NCI-H2227 treated with DMSO at 0.1 percent for 48 hours (cell line): ENCODE measurements at places on chromosomes 7 and 10.
A peak's percentile ranks its signal among the peaks of the same experiment; 100 is the strongest.

DNA sequence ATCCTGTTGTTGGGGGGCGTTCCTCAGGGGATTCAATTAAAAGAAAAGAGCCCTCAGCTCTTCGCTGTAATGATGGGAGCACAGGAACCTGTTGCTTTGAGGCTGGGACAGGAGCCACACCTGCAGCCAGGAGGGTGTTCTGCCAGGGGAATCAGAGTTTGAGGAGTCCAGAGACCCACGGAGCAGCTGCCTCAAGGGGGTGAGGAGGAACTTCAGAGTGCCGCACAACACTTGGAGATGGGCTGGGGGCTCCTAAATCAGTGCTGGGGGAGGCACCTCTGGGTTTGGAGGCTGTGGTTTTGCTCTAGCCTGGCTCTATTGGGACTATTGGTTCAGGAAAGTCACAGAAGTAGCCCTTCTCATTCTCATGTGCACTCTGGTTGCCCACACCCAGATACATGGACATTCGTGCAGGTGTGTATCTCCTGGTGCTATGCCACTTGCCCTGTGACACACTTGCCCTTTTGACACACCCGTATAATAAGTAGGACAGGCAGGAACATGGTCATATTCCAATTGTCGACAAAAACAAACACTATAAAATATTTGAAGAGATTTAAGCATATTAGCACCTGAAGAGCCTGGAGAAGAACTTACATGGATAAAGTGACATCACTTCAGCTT, 98.1 kb downstream of the PTPN20 start:
- no peak for DNase-seq

DNA sequence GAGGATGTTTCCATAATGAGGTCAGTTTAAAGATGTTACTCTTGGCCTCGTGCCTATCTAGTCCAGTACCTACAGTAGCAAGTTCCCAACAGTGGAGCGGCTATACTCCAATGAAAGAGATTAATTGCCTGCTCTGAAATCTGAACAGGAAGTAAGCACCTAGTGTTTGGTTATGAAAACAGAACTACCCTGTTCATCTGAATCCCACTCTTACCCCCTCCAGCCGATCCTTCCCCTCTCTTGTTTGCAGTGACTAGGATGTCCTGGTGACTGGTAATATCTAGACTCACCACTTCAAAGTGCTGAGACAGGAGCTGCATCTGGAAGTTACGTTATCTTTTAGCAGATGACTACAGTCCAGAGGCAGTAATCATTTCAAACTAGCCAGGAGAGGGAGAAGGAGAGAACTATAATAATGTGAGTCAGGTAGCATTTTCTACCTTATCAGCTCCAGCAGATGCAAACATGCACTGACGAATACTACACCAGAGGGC, 666.7 kb upstream of the NRP1 start:
- DNase-seq = no peak

DNA sequence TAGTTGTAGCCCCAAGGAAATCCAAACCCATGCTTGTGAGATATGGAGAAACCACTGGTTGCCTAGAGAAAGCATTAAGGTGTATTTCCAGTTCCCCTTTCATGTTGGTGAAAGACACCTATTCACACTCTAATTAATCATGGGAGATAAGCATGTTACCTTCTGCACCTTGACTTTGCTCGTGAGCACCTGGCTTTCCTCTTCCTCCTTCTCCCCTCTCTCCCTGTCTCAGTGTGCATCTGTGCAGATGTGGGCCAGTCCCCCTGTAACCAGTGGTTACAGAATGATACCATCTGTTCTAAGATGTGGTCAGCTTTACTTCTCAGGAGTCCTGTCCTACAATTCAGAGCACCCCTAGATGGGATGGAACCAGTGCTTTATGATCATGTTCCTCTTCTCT, 160.6 kb downstream of the LCOR start:
- DNase-seq = no peak

DNA sequence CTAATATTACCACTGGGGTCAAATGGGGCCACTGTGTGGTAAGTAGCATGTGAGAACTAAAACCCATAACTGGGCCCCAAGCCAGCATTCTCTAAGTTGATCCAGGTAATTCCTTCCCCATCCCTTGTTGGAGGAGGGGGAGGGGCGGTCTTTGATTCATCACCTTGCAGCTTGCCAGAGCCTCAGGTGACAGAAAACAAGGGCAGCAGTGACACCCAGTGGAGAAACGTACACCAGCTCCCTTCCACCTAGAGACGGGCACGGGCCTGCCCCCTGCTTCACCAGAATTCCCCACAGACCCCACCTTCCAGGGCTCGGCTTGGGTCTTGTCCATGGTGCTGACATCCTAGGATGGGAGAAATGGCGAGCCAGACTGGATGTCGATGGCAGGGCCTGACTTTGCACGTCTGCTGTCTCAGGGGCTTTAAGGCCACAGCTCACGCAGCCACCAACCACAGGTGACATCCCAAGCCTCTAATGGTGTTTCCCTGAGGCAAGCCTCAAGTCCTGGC, 102.0 kb downstream of the STRA8 start:
- peak; percentile 74 for DNase-seq

DNA sequence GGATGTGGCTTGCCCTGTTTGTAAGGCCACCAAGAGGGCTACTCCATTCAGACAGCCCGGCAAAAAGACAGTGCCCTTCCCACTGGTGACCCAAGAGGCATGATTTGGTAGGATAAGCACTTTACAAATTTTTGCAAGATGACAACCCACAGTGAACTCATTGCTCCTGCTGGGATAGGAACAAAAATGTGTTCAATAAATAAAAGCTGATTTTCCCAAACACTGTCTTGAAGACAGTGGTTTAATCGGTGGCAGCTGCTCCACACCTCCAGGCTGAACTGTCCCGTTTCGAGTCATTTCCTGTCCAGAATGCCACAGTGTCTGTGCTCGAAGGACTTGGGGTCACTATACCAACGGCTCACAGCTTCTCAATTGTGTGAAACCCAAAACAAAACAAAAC, 45.1 kb upstream of the NPTX2 start:
- DNase-seq = no peak

DNA sequence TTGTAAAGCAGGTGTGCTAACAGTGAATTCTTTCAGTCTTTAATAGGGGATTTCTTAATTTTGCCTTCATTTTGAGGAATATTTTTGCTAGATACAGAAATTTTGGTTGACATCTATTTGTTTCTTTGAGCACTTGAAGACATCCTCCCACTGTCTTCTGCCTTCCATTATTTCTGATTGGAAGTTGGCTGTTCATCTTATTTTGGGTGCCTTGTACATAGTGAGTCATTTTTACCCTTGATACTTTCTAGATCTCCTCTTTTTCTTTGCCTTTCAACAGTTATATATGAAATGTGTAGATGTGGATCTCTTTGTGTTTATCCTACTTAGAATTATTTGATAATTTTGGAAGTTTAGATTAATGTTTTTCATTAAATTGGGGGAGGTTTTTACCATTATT, 631.0 kb downstream of the AUTS2 start:
- no peak for DNase-seq

DNA sequence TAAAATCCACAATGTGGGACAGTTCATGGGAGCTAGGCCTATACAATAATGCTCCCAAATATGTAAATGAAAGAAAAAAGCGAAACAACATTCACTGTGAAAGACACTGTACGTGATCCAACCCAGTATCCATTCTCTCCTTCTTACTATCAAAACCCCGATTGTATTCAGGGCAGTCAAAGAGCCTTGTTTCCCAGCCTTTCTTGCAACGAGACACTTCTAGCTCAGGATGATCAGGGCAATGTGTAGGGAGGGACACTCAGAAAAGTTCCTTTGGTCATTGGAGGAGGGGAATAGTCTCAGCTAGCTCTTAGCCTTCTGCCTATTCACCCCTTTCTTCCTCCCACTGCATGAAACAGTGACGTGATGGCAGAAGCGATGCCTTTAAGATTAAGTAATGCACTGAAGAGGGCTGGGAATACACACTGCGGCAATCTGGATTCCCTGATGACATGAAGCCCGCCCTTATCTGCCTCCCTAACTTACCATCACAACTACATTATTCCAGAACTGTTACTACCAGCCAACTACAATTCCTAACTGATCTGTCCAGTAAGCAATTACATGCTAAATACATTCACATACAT, 27.3 kb downstream of the UBE2H start:
- DNase-seq = no peak

DNA sequence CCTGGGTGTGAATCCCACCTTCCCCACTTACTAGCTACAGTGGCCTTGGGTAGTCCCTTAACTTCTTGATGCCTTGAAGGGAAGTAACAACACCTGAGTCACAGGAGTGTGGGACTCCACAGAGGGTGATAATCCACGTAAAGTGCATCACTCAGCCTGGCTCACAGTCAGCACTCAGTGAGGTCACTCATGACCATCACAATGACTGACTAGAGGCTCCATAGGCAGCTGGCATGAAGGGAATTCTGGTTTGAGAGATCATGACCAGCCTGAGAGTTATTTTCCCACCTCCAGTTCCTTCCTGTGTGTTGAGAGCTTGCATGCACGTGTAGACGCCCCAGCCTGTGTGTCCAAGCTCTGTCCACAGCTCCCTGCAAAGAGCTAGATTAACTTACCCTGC, 34.8 kb downstream of the NEUROG3 start:
- no peak for DNase-seq

- no peak for DNase-seq
Measured at GRCh38 chr7:126398851-126399529, 853.8 kb downstream of the GRM8 start.

GRCh38 chr7:142459551-142459963, 201.7 kb upstream of the PRSS58 start:
- DNase-seq = no peak

DNA sequence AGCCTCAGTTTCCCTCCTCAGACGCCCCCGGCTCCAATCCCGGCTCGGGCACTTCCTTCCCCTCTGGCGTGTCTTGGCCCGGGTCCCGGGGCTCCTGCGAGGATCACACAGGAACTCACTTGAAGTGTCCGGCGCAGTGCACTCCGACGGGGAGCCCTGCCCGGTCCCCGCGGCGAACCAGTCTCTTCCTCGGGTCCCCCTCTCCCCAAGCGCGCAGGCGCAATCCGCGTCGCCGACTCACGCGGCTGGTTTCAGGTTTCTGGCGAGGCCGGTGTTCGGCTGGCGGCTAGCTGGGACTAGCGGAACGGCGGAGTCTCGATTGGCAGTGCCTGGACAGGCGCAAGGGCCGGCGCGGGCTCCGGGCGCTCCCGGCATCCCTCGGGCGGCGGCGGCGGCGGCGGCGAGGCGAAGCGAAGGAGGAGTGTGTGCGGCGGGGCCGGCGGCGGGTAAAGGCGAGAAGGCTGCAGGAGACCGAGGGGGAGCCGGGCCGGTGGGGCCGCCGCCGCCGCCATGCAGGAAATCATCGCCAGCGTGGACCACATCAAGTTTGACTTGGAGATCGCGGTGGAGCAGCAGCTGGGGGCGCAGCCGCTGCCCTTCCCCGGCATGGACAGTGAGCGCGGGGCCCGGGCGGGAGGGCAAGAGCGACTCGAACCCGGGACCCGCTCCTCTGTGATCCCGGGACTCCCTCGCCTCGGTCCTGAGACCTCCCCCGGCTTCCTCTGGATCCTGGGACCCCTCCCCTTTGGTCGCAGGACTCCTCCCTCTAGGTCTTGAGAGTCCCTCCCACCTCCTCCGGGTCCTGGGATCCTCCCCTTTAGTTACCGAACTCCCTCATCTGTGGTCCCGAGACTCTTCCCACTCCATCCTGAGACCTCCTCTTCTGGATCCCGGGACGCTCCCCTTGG, at the start of the genes CPSF4 and PTCD1:
Gene CPSF4, plus strand, starts transcription at position 371 of the 908 bp plus-strand sequence. Its CDS starts 140 bp downstream, at position 511.
Gene PTCD1, minus strand, starts transcription at position 226 of the 908 bp plus-strand sequence. CDS start 3,556 bp downstream, outside the sequence.
- DNase-seq = peak; percentile 96

GRCh38 chr10:110714356-110714755, 70.2 kb downstream of the RBM20 start:
- DNase-seq = no peak

- no peak for DNase-seq
Measured at GRCh38 chr10:95288303-95288702, 2.5 kb downstream of the PDLIM1 start.

DNA sequence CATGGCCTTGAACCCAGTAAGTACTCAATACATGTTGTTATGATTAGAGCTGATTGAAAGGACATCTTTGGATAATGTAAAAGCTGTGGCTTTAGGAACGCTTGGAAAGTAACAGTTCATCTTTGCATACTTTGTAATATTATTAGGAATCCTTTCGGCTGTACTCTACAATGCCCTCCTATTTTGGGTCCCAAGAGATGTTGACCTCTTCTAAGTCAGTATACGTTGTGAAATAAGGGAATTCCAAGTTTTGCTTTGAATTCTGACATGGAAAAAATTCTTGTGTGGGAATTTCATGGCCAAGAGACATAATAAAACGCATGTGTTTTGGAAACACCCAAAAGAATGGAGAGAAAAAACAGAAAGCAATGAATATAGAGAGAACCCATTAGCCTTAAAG, 7.7 kb downstream of the AGR3 start:
- DNase-seq = no peak

DNA sequence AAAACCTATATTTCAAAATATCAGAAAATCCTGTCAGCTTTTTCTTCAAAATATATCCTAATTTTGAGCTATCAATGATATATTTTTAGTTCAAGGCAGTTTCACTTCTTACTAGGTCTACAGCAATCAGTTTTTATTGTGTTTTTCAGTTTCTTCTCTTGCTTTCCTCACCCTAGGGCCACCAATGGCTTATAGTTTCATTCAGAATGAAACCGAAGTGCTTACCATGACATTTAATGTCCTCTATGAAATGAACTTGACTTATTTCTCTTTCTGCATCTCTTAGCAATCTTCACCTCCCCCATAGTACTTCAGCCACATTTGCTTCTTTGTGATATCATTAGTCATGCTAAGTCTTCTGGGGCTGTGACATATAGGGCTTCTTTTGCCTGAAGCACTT, 100.3 kb downstream of the ARL5B start:
- DNase-seq = no peak

DNA sequence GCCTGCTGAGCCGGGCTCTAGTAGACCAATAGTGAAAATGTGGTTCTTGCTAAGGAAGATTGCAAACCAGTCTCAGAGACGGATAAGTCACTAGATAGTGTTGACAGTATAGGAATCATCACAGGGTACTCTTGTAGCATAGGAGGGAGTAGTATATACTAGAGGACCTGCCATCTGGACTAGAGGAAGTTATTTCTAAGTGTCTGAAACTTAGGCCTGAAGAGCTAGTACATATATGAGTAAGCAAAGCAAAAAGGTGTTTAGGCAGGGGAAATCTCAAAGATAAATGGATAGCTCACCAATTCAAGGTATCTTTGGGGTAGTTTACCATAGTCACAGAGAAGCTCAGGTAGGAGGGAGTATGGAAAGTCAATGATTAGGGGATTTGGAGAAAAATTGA, 428.1 kb downstream of the CNTNAP2 start:
- DNase-seq = no peak

DNA sequence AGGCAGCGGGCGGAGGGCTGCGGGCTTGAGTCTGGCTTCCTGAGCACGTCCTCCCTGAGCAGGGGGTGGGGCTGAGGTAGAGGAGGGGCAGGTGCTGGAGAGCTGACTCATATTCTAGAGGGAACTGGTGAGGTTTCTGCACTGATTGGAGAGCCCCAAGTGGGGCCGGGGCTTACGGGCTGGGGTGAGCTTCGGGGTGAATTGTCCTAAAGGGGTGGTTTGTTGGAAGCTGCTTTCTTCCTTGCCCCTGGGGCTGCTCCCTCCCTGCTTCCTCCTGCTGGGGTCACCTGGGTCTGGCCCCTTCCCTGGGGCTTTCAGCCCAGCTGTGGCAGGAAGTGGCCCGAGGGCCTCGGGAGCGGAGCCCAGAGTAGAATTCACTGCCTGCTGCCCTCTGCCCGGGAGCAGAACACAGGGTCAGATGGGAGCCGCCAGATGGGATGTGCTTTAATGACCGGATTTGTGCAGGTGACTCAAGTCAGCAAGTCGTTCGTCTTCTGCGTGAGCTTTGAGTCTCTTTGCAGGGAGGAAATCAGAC, 48.6 kb downstream of the FAM20C start:
- no peak for DNase-seq
